ENCODE measurements at places on chromosomes 7 and 10. TPM values are rescaled to one million over a fixed set of nuclear protein-coding genes. Genes with fewer than 3 reads are reported as not detected.

CRHR2 gene
- total RNA-seq: not detected

DNA sequence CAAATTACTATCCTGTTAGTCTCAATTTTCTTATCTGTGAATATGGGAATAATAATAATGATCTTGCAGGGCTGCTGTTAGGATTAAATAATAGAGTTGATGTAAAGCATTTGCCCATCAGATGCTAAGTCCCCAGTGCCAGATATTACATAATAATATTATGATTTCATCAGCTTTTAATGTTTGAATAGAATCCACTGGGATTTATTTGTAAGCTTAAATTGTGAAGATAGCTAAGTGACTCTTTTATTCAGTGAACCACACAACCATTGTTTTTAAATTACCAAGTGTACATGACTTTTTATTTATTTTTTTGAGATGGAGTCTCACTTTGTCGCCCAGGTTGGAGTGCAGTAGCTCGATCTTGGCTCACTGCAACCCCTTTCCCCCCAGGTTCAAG lies 510.3 kb upstream of the DPP6 start:
- no peak overlapping the region for H3K27ac ChIP-seq
- H3K36me3 ChIP-seq: no peaks in the 10 kb centered on the region
- H3K27me3 ChIP-seq: no peaks in the 10 kb centered on the region
- DNase-seq: no peak
- H3K4me3 ChIP-seq: no peak overlapping the region

PCDH15 gene
- total RNA-seq: not detected

DNA sequence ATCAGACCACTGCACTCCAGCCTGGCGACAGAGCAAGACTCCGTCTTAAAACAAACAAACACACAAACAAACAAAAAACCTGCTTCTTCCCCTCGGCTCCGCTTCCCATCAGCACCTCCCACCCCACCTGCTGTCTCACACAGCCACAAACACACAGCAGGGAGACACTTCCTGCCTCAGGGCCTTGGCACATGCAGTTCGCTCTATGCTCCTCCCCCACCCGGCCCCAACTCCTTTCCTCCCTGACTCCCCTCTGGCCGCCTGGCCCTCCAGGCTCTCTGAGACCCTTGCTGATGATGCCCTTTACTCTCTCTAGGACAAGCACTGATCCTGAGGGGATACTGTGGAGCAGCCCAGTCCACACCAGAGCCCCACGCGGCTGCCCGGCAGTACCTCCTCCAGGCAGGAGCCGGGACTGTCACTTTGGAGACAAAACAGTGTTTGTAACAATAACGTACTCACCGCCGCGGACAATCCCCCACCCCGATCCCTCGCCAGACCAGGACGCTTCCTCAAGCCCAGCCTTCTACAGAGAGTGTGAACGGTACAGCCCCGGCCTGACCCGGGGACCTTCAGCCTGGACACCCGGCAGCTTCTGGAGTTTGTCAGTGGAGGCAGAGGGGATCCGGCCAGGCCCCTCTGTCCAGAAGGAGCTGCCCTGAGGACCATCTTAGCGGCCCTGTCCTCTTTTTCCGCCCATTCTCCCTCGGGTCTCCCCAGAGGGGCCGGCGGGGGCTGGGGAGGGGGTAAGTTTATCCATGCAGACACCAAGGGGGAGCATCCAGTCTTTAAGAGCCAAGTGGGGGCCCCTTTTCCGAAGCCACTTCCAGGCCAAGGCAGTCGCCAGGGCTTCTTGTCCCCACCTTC lies 50.0 kb upstream of the GTF2IRD1 start:
- no peaks in the 10 kb centered on the region for H3K36me3 ChIP-seq
- no peak overlapping the region for H3K27ac ChIP-seq
- no peaks in the 10 kb centered on the region for H3K27me3 ChIP-seq
- H3K4me1 ChIP-seq: no peaks in the 10 kb centered on the region
- DNase-seq: no peak
- no peak overlapping the region for H3K4me3 ChIP-seq

GRCh38 chr7:71131256-71132126 lies 453 bp upstream of the GALNT17 start:
- H3K36me3 ChIP-seq: no peaks in the 10 kb centered on the region
- no peaks in the 10 kb centered on the region for H3K27me3 ChIP-seq
- DNase-seq: no peak
- no peaks in the 10 kb centered on the region for H3K4me1 ChIP-seq
- no peak overlapping the region for H3K4me3 ChIP-seq

GRCh38 chr7:86904949-86905834 lies 154.3 kb downstream of the ELAPOR2 start:
- no peak overlapping the region for H3K27ac ChIP-seq
- no peaks in the 10 kb centered on the region for H3K36me3 ChIP-seq
- H3K4me1 ChIP-seq: no peaks in the 10 kb centered on the region

DNA sequence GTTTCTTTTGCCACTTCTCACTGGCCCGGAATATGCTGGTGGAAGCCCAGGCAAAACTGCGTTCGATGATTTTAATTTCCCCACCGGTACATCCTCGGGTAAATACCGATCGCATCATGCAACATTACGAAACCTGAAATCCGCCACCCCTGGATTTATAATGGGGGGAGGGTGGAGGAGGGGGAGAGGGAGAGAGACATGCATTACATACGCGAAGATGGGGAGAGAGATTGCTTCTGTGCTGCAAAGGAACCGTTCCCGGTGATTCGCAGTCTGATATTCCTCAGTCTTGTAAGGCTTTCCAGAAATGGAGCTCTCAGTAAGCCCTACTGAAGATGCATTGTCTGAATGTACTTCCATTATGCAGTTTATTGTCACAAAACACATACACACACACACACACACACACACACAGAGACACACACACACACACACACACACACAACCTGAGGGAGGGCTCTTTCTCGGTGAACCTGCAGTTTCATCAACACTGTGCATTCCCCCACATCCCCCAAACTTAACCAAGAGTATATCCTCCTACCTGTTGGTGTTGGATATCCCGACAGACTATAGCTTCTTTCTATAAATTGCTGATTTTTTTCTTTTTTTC lies 741 bp downstream of the GPR85 start:
- no peaks in the 10 kb centered on the region for H3K36me3 ChIP-seq
- H3K4me1 ChIP-seq: peaks cover 4% of the 10 kb centered on the region
- no peak for DNase-seq

TAS2R5 gene
- 1.3 TPM for total RNA-seq

DNA sequence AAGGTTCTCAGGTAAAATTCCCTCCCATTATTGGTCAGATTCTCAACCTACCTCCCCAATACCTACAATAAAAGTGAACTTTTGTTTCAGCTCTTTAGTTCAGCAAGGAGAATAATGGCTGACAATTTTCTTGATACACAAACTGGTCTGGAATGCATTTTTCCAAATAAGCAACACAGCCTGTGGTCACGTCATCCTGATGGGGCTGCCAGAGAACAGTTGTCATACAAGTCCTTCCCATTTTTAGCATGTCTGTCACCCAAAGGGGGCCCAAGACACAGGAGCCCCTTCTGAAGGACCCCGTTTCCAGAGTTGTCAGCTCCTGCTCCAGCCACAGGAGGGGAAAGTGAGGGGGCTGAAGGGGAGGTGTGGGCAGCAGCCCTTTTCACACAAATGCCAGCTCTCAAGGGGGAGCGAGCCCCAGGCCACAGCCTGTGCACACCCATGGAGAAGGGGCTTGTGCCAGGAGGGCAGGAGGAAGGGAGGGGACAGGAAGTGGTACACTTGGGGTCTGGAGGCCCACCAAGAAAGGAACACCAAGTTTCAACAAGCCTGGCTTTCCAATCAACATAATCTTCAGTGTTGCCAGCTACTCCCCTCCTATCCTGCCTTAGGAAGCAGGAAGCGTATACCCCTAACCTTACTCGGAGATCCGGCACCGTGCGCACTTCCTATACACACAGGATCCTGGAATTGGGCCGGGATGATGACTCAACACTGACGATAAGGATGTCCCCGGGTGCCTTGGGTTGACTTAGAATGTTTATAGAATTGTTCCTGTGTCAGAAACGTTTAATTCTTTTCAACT lies 43.4 kb upstream of the PDLIM1 start:
- H3K27ac ChIP-seq: no peak overlapping the region
- H3K36me3 ChIP-seq: no peaks in the 10 kb centered on the region
- H3K27me3 ChIP-seq: no peaks in the 10 kb centered on the region
- H3K4me1 ChIP-seq: no peaks in the 10 kb centered on the region

GRCh38 chr10:69323622-69324021 lies 45.3 kb downstream of the HK1 start:
- DNase-seq: no peak
- H3K27me3 ChIP-seq: no peaks in the 10 kb centered on the region
- no peak overlapping the region for H3K4me3 ChIP-seq

GRCh38 chr7:71303566-71303965 lies 171.6 kb downstream of the GALNT17 start:
- no peak for DNase-seq
- no peak overlapping the region for H3K4me3 ChIP-seq
- no peaks in the 10 kb centered on the region for H3K36me3 ChIP-seq
- no peak overlapping the region for H3K27ac ChIP-seq
- no peaks in the 10 kb centered on the region for H3K27me3 ChIP-seq

UNCX gene
- total RNA-seq: not detected

DNA sequence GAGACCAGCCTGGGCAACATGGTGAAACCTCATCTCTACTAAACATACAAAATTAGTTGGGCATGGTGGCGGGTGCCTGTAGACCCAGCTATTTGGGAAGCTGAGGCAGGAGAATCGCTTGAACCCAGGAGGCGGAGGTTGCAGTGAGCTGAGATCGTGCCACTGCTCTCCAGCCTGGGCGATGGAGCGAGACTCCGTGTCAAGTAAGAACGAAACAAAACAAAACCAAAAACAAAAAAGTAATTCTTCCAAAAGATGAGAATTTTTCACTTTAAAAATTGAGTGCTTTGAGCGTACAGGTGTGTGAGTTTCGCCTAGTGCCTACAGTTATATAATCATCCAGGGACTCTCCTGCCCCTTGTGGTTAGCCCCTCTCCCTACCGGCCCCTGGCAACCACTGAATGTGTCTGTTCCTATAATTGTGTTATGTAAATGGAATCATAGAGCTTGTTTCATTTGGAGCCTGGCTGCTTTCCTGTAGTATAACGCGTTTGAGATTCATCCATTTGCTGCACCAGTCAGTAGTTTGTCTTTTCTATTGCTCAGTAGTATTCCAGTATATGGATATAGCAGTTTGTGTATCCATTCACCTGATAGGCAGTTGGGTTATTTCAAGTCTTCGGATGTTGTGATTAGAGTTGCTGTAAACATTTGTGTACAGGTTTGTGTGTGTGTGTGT lies 80.0 kb downstream of the RBM33 start:
- H3K27ac ChIP-seq: no peak overlapping the region
- H3K27me3 ChIP-seq: no peaks in the 10 kb centered on the region
- peaks cover 16% of the 10 kb centered on the region for H3K36me3 ChIP-seq
- DNase-seq: no peak
- H3K4me1 ChIP-seq: no peaks in the 10 kb centered on the region
